Vagina (tissue), 2 donors: ENCODE measurements at places on chromosomes 5 and 9.

- no peaks in the 10 kb centered on the region for H3K27me3 ChIP-seq
- DNase-seq, result no peak
- H3K27ac ChIP-seq, result no peak overlapping the region
- H3K36me3 ChIP-seq, result no peaks in the 10 kb centered on the region
- no peak overlapping the region for H3K4me3 ChIP-seq
Measured at GRCh38 chr9:35406183-35406959, 83.5 kb upstream of the RUSC2 start.

GRCh38 chr5:107476783-107477182 lies 194.0 kb downstream of the EFNA5 start:
- peaks cover 36% of the 10 kb centered on the region for H3K4me1 ChIP-seq
- H3K36me3 ChIP-seq, result no peaks in the 10 kb centered on the region
- no peak for DNase-seq
- no peak overlapping the region for H3K27ac ChIP-seq
- H3K27me3 ChIP-seq, result no peaks in the 10 kb centered on the region

DNA sequence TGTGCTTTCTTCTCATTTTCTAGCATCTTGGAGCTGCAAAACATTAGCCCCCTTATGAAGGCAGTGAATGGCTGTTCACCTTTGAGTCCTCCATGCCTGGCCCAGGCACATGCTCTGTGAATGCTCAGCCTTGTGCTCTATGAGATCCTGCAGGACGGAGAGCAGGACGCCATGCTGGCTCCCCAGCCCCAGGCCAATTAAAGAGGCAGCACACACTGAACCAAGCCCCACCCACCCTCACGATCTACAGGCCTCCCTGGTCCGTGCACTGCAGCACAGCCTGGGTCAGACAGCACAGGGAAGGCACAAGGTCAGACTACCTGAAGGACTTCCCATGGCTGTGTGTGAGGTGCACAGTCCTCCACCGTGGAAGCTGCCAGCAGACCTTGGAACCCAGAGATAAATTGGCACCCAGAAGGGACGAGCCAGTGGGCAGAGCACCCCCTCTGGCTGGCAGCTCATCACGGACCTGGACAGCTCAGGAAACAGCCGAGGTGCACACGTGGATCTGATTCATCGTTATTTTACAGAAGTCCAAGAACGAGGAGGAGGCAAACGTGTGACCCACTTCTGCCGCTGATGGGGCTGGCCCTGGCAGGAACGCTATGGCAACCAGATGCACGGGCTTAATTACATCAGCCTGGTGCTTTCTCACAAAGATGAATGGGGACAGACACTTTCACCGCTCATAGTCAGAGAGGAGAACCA lies 59.5 kb downstream of the OLFM1 start:
- H3K36me3 ChIP-seq, result no peaks in the 10 kb centered on the region
- no peak for DNase-seq
- no peaks in the 10 kb centered on the region for H3K27me3 ChIP-seq
- H3K27ac ChIP-seq, result no peak overlapping the region
- H3K4me1 ChIP-seq, result no peaks in the 10 kb centered on the region

DNA sequence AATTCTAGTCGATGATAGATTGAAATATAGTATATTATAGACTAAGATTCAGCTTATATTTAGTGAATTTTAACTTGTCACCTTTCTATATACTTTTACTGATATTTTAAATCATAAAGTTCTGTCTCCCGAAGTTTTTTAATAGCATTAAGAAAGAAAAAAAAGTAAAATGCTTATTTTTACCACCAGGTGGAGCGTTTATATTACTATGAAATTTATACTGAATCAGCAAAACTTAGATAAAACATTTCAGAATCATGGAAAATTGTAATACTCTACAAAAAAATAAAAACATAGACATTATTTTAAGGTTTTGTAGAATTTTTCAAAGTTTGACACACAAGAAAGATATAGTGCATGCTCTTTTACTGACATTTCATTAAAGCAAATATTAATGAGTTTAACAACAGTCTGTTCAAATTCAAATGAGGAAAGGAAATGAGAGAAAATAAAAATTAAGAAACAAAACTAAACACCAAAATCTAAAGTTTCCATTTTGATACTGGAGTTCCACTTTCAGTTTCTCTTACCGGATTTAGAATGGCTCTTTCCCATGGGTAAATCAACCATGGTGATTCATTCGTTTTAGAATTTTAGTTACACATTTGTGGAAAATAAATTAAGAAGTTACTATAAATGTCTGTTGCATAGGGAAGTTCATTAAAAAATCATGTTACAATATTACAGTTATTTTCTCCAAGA lies 1035.3 kb downstream of the CDH12 start:
- H3K4me1 ChIP-seq, result no peaks in the 10 kb centered on the region
- no peaks in the 10 kb centered on the region for H3K36me3 ChIP-seq
- no peak overlapping the region for H3K27ac ChIP-seq

GRCh38 chr5:154461531-154461930 lies 15.7 kb downstream of the SAP30L start:
- H3K4me1 ChIP-seq, result no peaks in the 10 kb centered on the region
- H3K36me3 ChIP-seq, result no peaks in the 10 kb centered on the region
- no peaks in the 10 kb centered on the region for H3K27me3 ChIP-seq
- no peak overlapping the region for H3K4me3 ChIP-seq

- no peak for DNase-seq
- no peaks in the 10 kb centered on the region for H3K4me1 ChIP-seq
- H3K27ac ChIP-seq, result no peak overlapping the region
- no peaks in the 10 kb centered on the region for H3K36me3 ChIP-seq
- H3K4me3 ChIP-seq, result no peak overlapping the region
- no peaks in the 10 kb centered on the region for H3K27me3 ChIP-seq
Measured at GRCh38 chr5:125525356-125525755, 778.9 kb upstream of the ZNF608 start.

- no peak for DNase-seq
- H3K4me3 ChIP-seq, result no peak overlapping the region
- H3K4me1 ChIP-seq, result peaks cover 39% of the 10 kb centered on the region
- no peaks in the 10 kb centered on the region for H3K27me3 ChIP-seq
Measured at GRCh38 chr5:135248801-135249231, 150.2 kb downstream of the MACROH2A1 start.

DNA sequence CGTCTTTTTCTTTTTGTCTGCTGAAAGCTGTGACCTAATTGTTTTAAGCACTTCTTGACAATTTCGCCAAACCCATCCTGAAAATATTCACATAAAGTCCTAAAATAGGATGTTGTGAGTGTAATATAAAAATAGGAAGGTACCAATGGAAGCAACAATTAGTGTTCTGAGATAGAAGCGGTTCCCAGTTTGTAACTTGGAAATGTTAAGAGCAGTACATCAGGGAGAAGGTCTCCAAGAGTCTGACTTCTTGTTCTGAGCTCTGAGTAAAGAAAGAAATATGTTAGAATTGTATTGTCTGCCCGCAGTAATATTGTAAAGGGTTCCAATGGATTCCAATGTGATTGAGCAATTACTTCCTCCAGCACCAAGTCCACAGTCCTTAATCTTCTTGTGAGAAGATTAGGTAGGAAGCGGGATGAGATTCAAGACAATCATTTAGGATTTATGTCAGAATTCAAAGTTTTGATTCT lies 3.9 kb downstream of the VCAN start:
- H3K4me1 ChIP-seq, result peaks cover 23% of the 10 kb centered on the region
- peak overlapping the region; percentile 73 for H3K27ac ChIP-seq
- no peaks in the 10 kb centered on the region for H3K36me3 ChIP-seq

- no peak for DNase-seq
- H3K36me3 ChIP-seq, result no peaks in the 10 kb centered on the region
- no peak overlapping the region for H3K27ac ChIP-seq
- no peaks in the 10 kb centered on the region for H3K4me1 ChIP-seq
- no peaks in the 10 kb centered on the region for H3K27me3 ChIP-seq
Measured at GRCh38 chr5:142046191-142046590, 33.4 kb upstream of the GNPDA1 start.

GRCh38 chr9:136520053-136520540 lies 25.8 kb downstream of the NOTCH1 start:
- H3K36me3 ChIP-seq, result peaks cover 49% of the 10 kb centered on the region
- no peak overlapping the region for H3K4me3 ChIP-seq
- DNase-seq, result no peak
- H3K27me3 ChIP-seq, result no peaks in the 10 kb centered on the region

DNA sequence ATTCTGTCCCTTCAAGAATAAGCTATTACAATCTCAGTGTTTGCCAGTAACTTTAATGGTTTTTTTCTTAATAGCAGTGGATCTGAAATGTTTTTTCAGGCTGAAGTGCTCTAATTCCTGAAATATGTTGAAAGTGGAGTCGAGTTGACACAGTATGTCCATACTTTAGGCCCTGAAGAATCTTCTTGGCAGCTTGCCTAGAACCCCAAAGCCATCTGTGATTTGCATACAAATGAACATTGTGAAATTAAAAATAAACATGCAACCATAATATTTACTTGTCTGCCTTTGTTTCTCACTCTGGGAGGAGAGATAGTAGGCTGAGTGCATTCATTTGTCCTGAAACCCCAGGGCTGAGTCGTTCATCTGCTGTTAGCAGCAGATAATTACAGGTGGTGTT lies 152.7 kb downstream of the ADCY2 start:
- no peak for DNase-seq
- no peaks in the 10 kb centered on the region for H3K27me3 ChIP-seq
- H3K4me1 ChIP-seq, result no peaks in the 10 kb centered on the region
- H3K4me3 ChIP-seq, result no peak overlapping the region
- no peaks in the 10 kb centered on the region for H3K36me3 ChIP-seq

GRCh38 chr5:84215521-84215920 lies 169.2 kb downstream of the EDIL3 start:
- H3K4me3 ChIP-seq, result no peak overlapping the region
- H3K27ac ChIP-seq, result no peak overlapping the region
- H3K27me3 ChIP-seq, result no peaks in the 10 kb centered on the region
- H3K4me1 ChIP-seq, result no peaks in the 10 kb centered on the region

GRCh38 chr9:82488313-82489200 lies 500.0 kb downstream of the SPATA31D1 start:
- peaks cover 32% of the 10 kb centered on the region for H3K4me1 ChIP-seq
- H3K36me3 ChIP-seq, result no peaks in the 10 kb centered on the region
- peak overlapping the region; percentile 12 for H3K27ac ChIP-seq
- no peaks in the 10 kb centered on the region for H3K27me3 ChIP-seq

DNA sequence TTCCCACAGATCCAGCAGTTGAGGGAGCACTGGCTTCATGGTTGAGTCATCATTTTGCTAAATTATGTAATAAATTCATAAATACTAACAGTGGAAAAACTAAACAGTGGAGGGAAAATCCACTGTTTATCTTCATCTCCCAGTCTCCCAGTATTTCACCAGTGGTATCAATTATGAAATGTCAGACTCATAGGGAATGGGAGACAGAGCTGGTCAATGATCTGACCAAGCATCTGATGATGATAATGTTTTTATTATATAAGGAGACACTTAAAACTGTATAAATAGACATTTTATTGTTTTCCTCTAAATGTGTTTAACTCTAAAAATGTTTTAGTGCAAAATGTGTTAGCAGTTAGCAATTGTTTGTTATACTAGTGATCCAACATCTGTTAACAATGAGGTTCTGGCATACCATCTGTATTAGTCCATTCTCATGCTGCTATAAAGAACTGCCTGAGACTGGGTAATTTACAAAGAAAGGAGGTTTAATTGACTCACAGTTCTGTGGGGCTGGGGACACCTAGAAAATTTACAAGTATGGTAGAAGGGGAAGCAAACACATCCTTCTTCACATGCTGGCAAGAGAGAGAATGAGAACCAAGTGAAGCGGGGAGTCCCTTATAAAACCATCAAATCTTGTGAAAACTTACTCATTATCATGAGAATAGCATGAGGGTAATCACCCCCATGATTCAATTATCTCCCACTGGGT lies 11.8 kb upstream of the REEP5 start:
- no peaks in the 10 kb centered on the region for H3K4me1 ChIP-seq
- H3K36me3 ChIP-seq, result no peaks in the 10 kb centered on the region
- peak overlapping the region; percentile 4 for H3K27ac ChIP-seq

DNA sequence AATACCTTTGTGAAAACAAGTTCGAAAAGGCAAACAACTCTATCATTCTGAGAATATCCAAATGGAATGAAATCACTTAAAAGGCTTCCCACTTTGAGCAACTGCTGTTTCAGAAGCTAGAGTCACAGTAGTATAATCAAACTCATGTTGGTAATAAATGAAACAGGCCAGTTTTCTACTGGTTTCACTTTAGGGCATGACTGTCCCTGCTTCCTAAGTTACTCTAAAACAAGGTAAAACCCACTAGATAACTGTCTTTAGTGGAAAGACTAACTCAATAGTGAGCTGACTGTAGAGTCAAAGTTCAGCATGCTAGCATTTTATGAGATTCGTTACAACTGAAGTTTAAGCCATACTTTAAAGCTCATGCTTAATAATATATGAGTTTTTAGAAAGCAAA lies 6.0 kb downstream of the CDC26 start:
- DNase-seq, result no peak
- H3K4me1 ChIP-seq, result peaks cover 5% of the 10 kb centered on the region
- no peaks in the 10 kb centered on the region for H3K27me3 ChIP-seq
- no peaks in the 10 kb centered on the region for H3K36me3 ChIP-seq
- no peak overlapping the region for H3K27ac ChIP-seq

DNA sequence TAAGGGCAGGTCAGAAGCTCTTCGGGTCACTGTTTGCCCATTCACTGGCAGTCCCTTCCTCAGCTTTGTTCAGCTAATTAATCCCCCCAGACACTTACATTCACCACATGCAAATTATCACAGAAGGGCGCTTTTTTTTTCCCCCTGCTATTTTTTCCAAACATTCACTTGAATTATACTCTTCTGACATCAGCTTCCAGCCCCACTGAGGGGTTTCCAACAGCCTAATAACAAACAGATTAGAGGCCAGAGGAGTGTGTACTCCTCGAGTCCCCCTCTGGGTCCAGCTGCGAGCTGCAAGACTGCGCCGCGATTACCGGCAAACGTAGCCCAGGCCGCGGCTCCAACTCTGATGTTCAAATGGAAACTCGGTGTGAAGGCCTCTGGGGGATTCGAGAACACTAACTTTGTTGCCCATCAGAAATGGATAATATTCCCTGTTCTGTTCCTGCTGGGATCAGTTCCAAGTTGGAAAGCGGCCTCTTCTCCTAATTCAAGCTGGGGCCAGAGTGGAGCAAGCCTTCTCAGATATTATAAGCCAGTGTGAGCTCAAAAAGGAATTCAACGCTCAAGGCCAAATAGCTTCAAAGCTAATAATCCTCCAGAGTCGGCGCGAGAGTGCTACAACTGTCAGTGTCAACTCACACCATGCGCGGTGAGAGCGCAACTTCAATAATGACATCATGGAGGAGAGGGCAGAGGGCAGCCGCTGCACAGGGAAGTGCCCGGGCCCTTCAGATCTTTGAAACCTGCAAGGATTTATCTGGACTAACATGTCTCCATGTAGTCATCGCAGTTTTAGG lies 560.8 kb downstream of the BNC2 start:
- peak overlapping the region; percentile 32 for H3K27ac ChIP-seq
- no peaks in the 10 kb centered on the region for H3K27me3 ChIP-seq
- H3K4me1 ChIP-seq, result peaks cover 10% of the 10 kb centered on the region
- DNase-seq, result peak; percentile 86
- H3K4me3 ChIP-seq, result no peak overlapping the region

DNA sequence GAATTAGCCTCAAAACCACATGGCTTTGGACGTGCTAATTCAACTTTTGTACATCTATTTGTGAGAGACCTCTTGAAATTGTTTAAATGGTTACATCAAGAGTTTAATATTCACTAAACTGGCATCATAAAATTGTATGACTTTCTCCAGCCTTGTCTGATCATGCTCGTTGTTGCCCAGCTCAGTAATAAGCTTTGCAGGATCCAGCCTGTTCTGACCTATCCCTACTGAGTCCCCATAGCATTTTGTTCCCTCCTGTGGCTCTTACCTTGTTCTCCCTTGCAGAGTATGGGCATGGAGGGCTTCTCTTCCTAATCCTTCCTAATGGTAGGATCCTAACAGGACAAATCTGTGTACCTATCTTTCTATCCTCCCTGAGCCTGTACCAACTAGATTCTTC lies 6.3 kb downstream of the EXOSC3 start:
- H3K27ac ChIP-seq, result no peak overlapping the region
- peaks cover 11% of the 10 kb centered on the region for H3K4me1 ChIP-seq
- H3K4me3 ChIP-seq, result no peak overlapping the region
- H3K36me3 ChIP-seq, result peaks cover 61% of the 10 kb centered on the region
- no peaks in the 10 kb centered on the region for H3K27me3 ChIP-seq
